Heart right ventricle (tissue), 16 donors: ENCODE measurements at places on chromosomes 12 and 14.

GRCh38 chr14:28220391-28220790 is 546.2 kb upstream of the FOXG1 start:
- no peak for DNase-seq

DNA sequence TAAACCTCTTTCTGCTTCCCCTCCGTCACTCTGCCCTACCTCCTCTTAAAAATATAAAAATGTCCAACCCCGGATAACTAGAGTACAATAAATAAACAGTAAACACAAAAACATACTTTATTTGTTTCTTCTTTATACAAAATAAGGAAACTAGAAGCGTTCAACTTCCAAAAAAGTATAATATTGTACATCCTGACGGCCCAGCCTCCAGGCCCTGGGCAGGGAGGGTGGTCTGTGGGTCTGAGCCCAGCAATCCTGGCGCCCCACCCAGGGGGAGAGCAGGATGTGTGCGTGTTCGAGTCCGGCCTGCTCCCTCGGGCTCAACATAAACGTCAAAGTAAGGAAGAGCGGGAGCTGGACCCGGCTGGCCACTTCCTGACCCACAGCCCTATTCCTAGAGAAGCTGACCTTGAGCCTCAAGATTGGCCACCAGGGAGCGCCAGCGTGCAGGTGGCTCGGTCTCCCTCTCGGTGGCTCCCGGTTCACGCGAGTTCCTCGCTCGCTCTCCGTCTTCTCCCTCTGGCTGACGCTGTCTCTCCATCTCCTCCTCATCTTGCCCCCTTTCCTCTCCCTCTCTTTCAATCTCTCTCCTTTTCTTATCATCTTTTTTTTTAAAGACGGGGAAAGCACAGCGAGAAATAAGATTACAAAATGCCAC is 9.4 kb downstream of the LHX5 start:
- peak; percentile 76 for DNase-seq

DNA sequence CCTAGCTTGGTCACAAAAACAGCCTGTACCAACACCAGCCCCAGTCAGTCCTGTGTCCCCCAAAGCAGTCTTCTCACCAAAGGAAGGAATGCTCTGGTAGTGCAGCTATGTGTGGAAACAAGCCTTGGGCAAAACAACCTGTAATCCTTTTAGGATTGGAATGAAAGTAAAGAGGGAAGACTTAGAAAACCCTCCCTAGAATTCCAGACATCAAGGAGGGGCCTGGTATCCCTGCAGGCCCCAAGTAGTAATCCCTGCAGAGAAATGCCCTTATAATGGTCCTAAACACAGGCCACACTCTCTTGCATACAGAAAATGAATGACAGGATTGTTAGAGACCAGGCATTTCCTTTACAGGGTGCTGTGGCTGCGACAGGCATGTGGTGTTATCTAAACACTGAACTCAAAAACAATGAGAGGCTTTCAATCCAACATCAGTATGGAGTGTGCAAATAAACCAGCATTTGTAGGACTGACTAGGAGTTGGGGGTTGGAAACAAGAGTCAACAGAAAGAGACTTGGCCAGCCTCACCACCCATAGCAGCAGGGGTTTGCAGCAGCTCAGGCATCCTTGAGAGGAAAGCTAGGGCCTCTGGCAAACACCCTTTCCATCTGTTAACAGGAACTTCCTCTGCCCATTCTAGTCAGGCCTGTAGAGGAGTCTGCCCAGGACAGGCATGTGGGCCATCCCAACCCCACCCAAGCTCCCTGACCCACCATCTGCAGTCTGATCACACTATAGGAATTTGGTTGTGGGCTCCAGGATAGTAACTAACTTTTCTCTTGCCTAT is 59.1 kb downstream of the DCAF5 start:
- no peak for DNase-seq

DNA sequence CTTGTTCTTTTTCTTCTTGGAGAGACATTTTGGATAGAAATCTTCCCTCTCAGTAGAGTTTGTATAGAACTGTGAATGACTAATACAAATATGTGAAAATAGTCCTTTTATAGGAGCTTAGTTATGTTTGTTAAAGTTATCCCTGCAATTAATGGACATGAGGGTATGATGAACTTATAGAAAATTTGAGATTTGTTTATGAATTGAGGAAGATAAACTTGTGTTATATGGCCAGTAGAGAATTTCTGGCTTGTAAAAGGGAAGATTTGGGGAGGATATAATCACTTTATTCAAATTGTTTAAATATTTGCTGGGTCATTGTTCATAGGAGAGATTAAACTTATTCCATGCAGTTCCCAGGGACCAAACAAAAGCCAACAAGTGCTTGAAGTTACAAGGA is 119.6 kb downstream of the DAAM1 start:
- no peak for DNase-seq

GRCh38 chr12:42128327-42128726 is 16.3 kb downstream of the GXYLT1 start:
- DNase-seq: no peak

GRCh38 chr14:69711881-69712560 is 54.9 kb upstream of the SRSF5 start:
- DNase-seq: peak; percentile 47

- DNase-seq: no peak
Observed at GRCh38 chr14:35808076-35808637, 938 bp downstream of the RALGAPA1 start.

- no peak for DNase-seq
Observed at GRCh38 chr12:88501972-88502938, 78.0 kb downstream of the KITLG start.

DNA sequence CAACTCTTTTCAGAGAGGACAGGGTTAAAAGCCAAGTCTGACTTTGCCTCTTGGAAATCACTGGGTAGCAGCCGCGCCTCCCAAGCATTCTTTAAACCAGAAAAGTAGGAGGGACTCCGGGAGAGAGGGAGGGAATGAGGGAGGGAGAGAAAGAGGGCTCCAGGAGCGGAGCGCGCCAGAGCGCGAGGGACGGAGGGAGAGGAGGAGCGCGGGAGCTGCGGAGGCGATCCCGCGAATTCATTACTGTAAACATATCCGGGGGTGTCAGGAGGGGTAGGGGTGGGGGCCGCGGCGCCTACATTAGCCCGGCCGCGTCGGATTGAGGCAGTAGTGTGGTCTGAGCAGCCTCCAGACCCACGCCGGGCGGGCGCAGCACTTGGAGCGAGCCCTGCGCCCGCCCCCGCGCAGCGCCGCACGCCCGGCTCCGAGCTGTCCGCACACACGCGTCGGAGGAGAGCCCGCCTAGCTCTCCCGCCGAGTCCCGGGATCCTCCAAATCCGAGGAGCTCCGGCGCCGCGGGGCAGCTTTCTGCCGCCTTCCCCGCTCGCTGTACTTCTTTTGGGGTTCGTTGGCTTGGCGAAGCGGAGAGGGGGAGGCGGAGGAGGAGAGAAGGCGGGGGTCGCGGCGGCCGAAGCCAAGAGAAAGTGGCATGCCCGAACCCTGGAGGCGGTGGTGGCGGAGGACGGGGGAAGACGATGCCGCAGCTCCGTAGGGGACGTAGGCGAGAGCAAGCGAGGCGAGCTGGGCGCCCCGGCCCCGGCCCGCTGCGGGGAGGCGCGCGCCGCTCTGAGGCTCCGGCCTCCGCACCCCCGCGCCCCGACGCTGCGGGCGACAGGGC is 3.3 kb downstream of the FLRT2 start:
- peak; percentile 48 for DNase-seq
